Smooth muscle cell of the brain vasculature (primary cell): ENCODE measurements at places on chromosomes 1 and 21.

GRCh38 chr1:229252228-229252984 lies 18.5 kb upstream of the RAB4A start:
- DNase-seq = no peak

DNA sequence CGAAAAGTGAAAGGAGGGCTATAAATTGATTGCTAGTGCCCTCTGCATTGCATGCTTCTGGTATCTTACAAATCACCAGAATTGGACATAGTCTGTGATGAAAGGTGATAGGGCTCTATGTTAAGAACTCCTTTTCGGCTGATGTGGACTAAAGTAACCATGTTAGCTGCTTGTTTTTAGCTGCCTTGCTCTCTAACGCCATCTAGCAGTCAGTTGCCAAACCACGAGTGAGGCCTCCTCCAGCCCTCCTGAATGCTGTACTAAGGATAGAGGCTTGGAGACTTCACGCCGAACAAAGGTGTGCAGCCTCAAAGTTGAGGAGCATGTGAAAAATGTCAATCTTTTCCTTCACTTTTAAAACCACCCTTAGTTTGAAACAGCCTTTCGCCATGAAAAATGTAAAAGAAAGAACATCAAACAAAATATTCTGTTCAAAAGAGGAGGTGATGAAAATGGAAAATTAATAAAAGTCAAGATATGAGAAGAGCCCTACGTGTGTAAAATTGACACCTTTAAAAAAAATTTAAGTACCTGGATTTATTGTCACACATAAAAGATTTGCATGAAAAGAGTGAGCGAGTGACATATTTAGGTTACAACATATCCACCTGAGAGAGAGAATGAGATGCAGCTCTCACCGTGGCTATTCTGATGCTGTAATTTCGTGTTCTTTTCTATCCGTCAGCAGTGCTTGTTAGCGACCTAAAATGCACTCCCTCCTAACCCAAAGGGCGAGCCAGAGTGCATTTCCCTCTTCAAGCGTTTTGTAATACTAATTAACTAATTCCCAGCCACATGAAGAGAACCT lies 8.1 kb downstream of the LRRC53 start:
- no peak for DNase-seq

GRCh38 chr1:157135646-157136045 lies 2.5 kb downstream of the ETV3 start:
- DNase-seq = no peak

GRCh38 chr1:81781749-81782148 lies 19.0 kb upstream of the ADGRL2 start:
- no peak for DNase-seq

DNA sequence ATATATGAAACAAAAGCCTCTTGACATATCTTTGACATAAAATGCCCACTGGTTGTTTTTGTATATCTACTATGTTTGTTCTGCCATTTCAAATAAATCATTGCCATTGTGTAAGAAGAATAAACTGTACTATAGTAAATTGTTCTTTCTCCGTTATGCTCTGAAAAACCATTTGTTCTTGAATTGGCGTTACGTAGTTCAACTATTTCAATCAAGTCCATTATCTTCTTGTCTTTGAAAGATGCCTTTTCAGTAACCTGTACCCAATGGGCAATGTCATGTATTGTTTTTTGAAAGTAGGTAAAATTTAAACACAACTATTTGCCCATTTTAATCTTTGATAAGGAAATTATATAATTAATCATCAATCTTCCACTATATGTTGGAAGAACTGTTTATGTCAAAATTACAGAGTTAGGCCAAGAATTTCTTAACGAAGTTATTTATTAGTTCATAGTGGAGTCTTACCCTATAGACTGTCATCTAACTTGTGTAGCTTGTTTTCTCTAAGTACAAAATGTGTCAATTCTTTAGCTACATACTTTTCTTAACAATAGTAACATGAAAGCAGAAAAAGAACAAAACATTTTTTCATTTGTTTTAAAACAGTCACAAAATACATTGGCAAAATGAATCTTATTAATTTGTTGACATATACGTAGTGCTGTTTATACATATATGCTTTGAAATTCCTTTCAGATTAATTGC lies 294.8 kb downstream of the PTPRC start:
- DNase-seq = no peak

DNA sequence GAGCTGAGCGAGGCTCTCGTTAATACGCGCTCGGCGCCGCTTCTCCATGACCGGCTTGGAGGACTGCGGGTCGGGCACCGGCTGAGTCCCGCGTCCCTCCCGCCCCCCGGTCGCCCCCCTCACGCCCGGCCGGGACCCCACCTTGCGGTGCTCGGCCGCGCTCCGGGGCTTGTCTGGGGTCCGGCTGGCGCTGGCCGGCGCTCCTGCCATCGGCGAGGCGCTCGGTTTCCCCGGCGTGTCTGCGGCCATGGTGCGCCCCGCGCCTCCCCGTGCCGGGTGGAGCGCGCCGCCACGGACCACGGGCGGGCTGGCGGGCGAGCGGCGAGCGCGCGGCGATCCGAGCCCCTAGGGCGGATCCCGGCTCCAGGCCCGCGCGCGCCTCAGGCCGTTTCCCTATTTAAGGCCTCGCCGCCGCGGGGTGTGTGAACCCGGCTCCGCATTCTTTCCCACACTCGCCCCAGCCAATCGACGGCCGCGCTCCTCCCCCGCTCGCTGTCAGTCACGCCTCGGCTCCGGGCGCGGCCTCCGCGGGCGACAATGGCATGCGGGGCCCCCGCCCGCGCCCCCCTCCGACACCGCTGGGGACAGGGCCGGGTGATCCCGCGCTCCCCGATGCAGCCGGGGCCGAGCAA lies at the start of gene HES4:
HES4 (minus strand) TSS at position 373 of the 632 bp plus-strand sequence; CDS start at position 249, 124 bp downstream.
- peak; percentile 69 for DNase-seq

DNA sequence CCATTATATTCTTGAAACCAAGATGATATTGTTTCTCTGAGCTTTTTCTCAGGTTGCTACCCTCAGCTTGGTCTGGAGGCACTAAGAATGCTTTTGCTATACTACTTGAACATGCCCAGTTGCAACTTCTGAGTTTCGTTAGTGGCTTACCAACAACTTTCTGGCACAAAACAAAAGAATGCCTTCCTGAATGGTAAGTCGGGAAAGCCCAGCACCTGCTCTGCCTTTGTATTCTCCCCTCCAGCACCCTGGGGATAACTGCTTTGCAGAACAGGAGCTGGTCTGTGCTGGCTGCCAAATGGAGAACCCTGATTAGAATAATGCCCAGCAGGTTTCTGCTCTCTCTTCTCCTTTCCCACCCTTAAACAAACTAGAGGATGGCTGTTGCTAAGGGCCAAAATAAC lies 149.3 kb downstream of the TGFB2 start:
- DNase-seq = no peak

GRCh38 chr1:198254948-198255347 lies 98.2 kb downstream of the NEK7 start:
- DNase-seq = no peak

DNA sequence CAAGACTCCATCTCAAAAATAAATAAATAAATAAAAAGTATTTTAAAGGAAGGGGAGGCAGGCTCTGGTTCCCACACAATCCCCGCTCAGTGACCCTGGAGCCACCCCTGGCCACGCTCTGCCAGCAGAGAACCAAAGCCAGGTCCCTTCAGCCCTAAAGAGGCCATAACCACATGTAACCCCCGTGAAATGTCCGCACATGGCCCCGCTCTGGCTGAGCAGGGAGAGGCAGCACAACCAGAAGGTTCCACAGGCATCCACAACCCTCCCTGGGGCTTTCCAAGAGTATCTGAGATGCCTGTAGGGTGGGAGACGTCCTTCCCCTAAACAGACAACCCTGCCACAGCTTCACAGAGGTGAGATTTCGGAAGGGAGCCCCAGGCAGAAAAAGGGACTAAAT lies 1.4 kb upstream of the ARF1 start:
- DNase-seq = no peak

GRCh38 chr1:236201786-236202185 lies 59.4 kb downstream of the GPR137B start:
- DNase-seq = no peak

DNA sequence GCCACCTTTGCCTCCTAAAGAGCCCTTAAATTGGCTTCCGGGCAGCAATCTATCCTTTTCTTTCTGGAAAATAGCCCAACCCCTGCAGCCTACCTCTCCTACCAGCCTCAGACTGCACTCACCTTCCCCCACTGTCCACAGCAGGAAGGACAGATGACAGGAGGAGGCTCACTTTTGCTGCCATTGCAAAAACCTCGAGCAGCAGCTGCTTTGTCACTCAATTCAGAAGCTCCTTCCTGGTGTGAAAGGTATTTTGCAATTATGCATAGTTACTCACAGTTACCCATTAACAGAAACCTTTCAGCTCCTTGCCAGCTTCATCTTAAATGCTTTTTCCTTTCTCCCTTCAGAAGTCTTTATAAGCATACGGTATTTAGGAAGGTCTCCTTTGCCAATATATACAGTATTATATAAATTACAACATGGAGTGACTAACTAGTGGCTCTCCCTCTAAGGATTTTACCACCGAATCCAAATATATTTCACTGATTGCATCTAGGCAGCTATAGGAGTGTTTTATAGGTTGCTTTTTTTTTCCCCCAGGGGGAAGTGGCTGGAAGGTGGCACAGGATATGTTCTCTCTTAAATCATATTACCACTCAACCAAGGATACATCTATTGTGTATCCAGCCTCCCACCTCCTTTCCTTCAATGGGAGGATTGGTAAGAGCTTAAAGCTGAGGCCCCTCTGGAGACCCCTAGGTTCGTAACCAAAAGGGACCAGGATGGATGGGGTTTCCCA lies 142.1 kb upstream of the IPO9 start:
- DNase-seq = no peak

DNA sequence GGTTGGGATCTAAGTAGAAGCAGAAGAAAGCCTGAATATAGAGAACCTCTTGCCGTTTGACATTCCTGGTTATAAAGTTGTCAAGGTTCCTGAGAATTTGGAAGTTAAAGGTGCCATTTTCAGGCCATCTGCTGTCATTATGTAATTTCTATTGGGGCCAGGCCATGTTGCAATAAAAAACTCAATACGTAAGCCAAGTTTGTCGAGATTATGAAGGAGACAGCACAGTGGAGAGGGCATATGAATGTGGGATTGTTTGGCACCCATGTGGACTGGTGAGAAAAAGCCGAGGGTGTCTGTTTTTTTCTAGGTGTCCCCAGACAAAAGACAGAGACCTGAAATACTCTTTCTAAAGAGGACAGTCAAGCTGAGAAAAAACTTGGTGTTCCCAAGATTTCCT lies 18.8 kb upstream of the HSD3B1 start:
- DNase-seq = no peak

DNA sequence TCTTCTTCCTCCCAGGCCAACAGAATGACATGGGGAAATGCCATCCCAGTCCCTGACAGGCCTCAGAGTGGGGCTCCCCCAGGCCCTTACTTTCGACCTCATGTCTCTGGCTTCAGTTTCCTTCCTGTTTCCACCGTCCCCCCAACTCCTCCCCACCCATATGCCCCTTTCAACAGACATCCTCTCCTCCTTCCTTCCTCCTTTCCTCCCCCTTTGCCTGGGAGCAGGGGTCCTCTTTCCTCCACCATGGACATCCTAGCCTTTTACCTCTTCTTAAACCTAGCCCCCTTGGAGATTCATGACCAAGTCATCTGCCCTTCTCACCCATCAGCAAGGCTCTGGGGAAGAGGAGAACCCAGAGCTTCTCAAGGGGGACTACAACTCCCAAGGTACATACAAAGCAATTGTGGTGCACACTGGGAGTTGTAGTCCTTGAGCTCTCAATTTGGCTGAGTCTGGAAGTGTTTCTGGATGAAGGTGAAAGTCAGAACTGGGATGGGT lies 4.0 kb downstream of the ZBTB7B start:
- no peak for DNase-seq

DNA sequence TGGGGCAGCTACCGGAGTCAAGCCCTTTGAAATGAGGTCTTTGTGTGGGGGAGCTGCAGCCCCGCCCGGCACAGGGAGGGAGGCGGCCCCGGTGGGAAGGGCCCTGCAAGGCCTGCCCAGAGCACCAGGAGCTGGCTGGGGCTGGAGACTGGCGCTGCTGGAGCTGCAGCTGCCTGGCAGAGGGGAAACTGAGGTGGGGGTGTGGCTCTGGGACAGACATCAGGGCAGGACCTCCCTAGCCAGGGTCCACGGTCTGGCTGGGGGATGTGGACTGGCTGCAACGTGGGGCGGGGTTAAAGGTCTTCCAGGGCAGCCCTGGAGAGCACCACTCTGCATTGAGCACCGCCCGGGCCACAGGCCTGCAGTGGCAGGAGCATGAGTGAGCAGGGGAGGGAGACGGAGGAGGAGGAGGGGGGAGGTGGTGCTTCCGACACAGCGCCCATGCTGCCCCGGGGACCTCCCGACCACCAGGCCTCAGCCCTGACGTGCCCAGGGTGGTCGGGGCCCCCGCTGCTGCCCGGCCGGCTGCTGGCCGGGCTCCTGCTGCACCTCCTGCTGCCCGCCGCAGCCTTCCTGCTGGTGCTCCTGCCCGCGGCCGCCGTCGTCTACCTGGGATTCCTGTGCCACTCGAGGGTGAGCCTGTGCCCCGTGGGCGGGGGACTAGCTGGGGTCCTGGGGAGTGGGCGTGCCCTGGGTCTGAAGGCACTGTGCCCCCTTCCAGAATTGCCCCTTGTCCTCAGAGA lies 4.8 kb upstream of the ANKRD65 start:
- DNase-seq = no peak

DNA sequence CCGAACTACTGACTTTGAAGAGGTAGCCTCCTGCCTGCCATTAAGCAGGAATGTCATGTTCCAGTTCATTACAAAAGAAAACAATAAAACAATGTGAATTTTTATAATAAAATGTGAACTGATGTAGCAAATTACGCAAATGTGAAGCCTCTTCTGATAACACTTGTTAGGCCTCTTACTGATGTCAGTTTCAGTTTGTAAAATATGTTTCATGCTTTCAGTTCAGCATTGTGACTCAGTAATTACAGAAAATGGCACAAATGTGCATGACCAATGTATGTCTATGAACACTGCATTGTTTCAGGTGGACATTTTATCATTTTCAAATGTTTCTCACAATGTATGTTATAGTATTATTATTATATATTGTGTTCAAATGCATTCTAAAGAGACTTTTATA lies 159.8 kb upstream of the SGIP1 start:
- DNase-seq = no peak

GRCh38 chr1:77193951-77194350 lies 25.3 kb downstream of the PIGK start:
- no peak for DNase-seq

- no peak for DNase-seq
These were observed 106.6 kb upstream of the RAB4A start for GRCh38 chr1:229164348-229164747.

- DNase-seq = no peak
These were observed 16.4 kb upstream of the KIAA0040 start for GRCh38 chr1:175208773-175209492.

- DNase-seq = no peak
These were observed 8.8 kb upstream of the NLRP3 start for GRCh38 chr1:247407180-247407616.

DNA sequence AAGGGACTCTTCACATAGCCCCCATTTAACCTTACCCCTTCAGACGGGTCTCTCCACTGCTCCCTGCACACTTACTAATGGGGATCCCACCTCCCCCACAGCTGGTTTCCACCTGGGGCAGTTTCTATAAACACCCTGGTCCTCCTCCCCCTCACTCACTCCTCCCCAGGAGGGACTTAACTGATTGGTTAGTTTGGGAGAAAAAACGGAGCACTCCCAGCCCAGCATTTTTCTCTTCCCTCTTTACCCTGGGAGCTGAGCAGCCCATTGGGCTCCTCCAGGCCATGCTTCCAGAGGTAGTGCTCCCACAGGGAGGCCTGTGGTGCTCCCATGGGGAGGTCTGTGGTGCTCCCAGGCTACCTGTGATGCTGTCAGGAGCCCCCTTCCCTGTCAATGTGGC lies 93.7 kb downstream of the MIS18A start:
- no peak for DNase-seq
